CD4-positive, alpha-beta T cell treated with Interleukin-6 at 100 ng/mL for 8 hours (primary cell): ENCODE measurements at places on chromosomes 6 and 20.

DNA sequence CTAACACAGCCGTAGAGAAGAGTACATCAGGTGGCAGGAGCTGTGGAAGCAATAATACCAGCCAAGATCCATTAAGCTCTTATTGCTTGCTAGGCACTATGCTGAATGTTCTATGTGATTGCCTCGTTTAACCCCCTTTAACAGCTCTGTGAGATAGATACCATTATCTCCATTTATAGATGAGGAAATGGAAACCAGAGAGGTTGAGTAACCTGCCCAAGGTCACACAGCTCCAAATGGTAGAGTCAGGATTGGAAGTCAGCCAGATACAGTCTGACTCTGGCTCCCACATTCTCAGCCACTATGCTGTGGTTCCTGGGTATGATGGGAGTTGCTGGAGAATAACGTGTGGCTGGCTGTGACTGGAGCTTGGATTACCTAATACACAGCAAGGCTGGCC, 92.4 kb downstream of the DLGAP4 start:
- DNase-seq, result no peak

- DNase-seq, result no peak
Observed at GRCh38 chr20:44187054-44187771, at the start of gene JPH2. TSS of gene JPH2 (minus strand) at chr20:44187188. CDS start at chr20:44186705, 483 bp downstream.

- DNase-seq, result no peak
Observed at GRCh38 chr6:143336446-143337152, 113.9 kb downstream of the ADAT2 start.

GRCh38 chr6:6221787-6222535, 98.5 kb downstream of the F13A1 start:
- DNase-seq, result no peak

- DNase-seq, result no peak
Observed at GRCh38 chr6:146339716-146340115, 203.9 kb upstream of the RAB32 start.

DNA sequence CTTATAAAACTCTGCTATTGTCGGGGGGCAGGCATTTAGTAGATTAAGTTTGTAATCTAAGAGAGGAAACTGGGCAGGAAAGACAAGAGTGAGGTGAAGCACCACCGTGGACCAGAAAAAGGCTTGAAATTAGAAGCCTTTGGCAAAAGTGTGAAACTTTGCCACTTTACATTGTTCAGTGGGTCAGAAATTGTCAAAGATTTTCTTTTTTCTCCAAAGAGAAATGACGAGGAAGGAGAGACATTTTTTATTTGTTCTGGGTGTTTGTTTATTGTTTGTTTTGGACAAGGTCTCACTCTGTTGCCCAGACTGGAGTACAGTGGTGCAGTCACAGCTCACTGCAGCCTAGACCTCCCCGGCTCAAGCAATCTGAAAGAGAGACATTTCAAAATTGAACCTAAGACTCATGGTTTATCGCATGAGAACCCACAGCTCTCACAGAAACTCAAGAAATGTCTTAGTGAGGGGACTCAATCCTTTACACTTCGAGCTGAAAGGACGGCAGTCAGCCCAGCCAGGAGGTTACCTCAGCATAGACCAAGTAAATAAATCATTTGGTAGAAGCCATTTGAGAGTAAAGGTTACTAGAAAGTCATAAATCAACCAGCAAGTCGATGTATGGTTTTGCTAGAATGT, 262.8 kb upstream of the TAB2 start:
- DNase-seq, result no peak

DNA sequence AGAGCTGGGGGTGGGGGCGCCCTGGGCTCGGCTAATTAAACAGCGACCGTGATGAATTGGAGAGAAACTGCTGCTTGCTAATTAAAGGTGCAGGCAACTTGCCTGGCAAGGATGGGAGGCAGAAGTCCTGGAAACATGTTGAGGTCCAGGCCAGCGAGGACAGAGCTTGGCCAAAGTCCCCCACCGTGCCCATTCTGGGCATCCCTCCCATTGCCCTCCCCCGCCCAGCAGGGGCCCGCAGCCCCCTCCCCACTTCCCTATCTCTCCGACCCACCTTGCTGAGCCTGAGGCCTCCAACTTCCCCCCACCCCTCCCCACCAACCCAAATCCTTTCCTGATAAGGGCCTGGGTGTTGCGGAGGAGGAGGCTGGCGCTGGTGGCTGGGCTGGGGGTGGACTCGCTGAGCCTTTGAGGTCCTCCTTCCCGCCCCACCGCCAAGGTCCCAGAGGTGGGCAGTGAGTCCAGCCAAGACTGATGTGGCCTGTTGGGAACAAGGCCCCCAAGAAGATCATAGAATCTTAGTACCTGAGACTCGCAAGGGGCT, 23.3 kb downstream of the C20orf203 start:
- DNase-seq, result no peak

DNA sequence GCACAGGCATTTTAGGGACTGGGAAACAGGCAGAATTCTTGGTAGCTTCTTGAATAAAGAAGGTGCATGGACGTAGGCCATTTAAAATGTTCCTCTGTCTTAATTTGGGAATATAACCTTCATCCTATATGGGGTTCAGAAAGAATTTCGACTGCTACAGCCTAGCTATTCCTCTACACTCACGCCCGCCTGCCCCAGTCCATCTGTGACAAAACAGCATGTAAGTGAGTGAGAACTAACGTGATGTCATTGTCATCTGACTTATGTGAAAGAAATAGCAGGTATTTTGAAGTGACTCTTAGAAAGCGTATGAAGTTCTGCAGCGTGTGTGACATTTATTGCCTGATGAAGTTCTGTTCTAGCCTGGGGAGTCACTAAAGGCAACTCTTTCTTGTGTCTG, 52.2 kb upstream of the SLC22A1 start:
- no peak for DNase-seq

DNA sequence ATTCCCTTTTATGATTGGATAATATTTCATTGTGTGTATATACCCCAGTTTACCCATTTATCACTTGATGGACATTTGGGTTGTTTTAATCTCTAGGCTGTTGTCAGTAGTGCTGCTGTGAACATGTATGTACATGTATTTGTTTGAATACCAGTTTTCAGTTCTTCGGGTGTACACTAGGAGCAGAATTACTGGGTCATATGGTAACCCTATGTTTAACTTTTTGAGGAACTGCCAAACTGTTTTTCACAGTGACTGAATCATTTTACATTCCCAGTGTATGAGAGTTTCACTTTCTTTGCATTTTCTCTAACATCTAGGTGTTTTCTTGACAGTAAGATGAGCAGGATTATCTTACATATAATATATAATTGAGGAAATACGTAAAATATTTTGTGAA, 44.7 kb upstream of the ADIG start:
- no peak for DNase-seq

DNA sequence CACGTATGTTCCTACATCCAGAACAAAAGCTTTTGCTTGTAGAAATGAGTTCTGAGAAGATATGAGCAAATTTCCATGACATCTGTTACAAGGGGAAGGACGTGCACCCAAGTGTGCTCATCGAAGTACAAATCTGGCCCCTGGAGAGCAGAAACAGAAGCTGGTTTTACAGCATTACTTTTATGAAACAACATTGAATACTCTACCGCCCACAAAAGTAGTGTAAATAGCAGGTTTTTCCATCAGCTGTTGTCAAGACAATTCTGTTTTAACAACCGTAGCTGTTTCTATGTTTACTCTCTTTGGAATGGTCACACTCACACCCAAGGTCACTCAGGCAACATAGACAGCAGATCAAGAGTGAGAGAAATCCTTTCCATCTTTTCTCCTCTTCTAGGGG, 114.2 kb upstream of the SSTR4 start:
- no peak for DNase-seq
